Adipocyte (in vitro differentiated cells): ENCODE measurements at places on chromosomes 16 and 17.

- DNase-seq = peak; percentile 85
Observed at GRCh38 chr17:77451245-77451893, 310.6 kb downstream of the SEC14L1 start.

- no peak for DNase-seq
Observed at GRCh38 chr17:2363851-2364762, 26.8 kb downstream of the SGSM2 start.

DNA sequence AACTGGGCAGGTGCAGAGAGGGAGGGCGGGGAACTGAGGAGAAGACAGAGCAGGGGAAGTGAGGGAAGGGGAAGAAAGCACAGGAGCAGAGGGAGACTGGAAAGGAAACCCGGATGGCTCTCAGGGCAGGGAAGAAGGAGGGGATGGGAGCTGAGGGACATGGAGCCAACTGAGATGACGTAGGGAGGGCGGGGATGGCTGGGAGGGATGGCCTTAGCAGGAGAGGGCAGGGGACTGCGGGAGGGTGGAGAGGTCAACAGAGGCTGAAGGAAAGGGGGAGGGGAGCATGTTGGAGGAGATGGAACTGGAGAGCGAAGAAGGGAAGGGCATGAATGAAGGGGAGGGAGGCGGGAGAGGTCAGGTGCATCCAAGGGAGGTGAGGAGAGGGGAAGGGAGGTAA lies 81.9 kb downstream of the KCNJ12 start:
- DNase-seq = no peak

DNA sequence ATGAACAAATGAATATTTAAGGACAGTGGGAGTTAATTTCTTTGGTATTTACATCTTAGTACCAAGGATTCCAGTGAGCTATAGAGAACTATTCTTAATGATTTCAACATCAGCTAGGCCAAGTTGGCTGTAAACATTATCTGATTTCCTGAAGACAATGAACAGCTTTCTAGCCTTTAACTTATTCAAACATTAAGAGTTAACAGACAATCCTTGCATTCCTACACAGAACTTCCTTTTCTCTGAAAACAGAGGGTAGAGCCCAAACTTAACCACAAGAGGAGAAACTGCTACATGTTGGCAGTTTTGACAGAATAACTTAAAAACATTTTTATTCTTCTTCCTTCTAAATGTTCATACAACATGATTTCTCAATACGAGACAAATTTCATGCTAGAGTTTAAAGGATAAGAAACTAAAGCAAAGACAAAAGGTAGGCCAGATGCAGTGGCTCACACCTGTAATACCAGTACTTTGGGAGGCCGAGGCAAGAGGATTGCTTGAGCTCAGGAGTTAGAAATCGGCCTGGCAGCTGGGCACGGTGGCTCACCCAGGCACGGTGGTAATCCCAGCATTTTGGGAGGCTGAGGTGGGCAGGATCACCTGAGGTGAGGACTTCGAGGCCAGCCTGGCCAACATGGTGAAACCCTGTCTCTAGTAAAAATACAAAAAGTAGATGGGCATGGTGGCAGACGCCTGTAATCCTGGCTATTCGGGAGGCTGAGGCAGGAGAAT lies 4.4 kb downstream of the CRLF3 start:
- peak; percentile 50 for DNase-seq

- DNase-seq = peak; percentile 13
Observed at GRCh38 chr17:37605813-37606505, 3.3 kb downstream of the SYNRG start.

GRCh38 chr17:6101706-6102105 lies 31.5 kb downstream of the WSCD1 start:
- DNase-seq = no peak

- DNase-seq = no peak
Observed at GRCh38 chr16:31157136-31157535, 7.3 kb upstream of the PRSS36 start.

DNA sequence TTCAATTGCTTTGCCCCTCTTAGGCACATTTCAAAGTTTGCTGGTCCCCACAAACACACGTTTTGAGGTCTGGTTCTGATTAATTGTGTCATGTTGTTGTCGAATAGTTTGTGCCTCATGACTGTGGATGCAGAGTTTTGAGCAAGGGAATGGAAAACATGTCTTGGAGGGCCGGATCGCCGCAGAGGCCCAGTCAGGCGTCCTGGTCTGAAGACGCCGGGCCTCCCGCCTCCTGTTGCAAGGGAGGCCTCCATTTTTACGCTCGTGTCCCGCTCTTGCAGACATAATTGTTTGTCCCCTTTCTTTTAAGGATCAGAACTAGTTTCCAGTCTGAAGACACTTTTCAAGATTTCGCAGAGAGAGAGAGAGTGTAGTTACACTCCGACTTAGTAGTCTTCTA lies 3.2 kb downstream of the NTN1 start:
- DNase-seq = no peak

GRCh38 chr16:89138843-89139520 lies 32.6 kb upstream of the CDH15 start:
- no peak for DNase-seq

DNA sequence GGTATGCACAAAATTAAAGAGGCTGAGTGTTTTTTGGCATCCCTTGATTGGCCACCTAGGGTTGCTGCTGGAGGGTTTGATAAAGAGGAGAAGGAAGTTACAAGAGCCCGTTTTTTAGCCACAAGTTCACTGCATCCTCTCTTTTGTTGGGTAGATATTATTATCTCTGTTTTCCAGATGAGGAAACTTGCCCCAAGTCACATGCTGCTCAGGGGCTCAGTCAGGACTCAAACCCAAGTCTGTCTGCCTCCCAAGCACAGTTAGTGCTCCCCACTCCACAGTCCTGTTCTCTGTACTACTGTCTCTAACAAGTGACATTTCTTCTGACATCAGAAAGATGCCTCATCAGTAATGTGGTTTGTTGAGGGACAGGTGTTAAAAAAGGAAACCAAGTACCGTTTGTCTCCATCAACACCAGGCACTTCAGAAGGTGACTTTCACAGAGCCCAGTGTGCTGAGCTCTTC lies 1.4 kb downstream of the NT5M start:
- no peak for DNase-seq

- DNase-seq = no peak
Observed at GRCh38 chr16:56869513-56870275, 4.7 kb downstream of the SLC12A3 start.

- peak; percentile 67 for DNase-seq
Observed at GRCh38 chr17:44900894-44901293, 1.6 kb upstream of the EFTUD2 start.

DNA sequence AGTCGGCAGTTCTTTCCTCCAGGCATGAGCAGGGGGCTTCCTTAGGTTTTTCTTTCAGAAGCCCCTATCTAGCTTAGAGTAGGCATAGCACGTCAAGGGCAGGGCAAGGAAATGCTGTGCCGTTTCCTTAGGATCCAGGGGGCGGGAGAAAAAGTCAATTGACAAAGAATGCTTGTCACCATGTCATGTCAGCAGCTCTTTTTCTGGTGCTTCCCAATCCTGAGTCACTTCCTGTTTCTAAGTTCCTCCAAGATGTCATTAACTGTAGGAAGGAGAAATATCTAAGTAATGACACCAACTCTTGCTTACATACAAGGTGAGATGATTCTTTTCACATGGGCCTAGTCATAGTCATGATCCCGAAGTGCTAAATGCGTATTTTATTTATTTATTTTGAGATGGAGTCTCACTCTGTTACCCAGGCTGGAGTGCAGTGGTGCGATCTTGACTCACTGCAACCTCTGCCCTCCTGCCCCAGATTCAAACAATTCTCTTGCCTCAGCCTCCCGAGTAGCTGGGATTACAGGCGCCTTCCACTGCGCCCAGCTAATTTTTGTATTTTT lies 35.2 kb downstream of the GJC1 start:
- peak; percentile 53 for DNase-seq

- DNase-seq = no peak
Observed at GRCh38 chr17:72343911-72344310, 223.1 kb downstream of the SOX9 start.

DNA sequence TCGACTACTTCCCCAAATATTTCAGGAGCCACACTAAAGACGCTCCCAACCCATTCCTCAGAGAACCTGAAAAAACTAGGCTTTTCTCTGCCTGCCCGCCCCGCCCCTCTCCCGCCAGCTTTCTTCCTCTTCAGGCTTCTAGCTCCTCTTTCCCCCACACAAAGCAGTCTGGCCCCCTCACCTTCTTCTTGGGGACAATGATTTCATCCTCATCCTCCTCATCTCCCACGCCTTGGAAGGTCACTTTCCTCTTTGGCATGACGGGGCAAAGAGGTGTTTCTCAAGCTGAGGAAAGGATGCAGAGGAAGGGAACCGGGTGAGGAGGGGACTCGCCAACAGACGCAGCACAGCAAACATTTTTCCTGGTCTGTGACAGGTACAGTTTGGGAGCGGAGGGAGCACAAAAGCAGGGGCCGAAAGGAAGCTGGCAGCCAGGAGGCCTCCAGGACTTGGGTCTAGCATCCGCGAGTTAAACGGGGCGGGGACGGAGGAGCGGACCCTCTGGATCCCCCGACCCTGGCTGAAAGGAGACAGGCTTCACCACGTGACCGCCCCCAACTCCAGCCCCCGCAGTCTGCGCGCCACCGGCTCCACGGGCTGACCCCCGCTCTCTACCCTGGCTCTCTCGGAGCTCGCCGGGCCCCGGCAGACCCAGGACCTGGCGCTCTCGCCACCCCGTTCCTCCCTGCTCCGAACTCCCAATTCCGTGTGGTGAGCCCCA lies 525 bp downstream of the CD2BP2 start:
- DNase-seq = peak; percentile 49

DNA sequence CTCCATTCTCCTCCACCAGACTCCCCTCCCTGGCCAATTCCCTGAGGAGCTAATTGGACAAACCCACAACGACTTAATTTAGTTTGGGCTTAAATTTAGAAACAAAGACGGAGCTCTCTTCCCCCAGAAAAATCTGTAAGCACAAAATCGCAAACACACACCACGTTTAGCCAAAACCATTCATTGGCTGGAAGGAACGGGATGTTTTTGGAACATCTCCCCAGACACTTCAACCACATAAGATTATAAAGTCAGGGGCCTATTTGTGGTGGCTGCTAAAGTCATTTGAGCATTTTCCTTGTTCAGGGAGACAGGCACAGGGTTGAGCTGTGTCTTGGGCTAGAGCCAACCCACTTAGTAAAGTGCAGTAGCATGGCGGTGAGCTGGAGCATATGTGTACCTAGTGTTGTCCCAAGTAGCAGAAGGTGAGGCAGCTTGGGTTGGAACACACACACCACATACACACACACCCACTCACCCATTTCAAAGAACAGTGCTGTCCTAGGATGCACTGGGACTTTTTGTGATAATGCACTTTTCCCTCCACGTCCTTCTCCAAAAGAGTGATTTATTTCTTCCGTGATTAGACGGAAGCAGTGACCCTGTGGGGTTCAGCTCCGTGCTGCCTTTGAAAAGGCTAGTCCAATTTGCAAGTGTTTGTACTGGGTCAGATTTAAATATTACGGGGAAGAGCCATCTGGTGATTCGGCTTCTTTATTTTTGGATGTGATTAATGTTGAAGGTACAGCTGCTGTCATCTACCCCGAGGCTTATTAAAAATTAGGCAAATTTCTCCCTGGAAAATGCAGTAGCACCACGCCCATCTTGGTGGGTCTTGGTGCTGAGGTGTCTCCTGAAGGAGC lies 32.2 kb downstream of the ELAC2 start:
- DNase-seq = no peak

DNA sequence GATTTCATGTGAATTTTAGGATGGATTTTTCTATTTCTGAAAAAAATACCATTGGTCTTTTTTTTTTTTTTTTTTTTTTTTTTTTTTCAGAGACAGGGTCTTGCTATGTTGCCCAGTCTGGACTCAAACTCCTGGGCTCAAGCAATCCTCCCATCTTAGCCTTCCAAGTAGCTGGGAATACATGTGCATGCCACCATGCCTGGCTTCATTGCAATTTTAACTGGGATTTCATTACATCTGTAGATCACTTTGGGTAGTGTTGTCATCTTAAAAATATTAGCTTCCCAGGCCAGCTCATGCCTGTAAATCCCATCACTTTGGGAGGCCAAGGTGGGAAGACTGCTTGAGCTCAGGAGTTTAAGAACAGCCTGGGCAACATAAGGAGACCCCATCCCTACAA lies 54.8 kb downstream of the TOM1L2 start:
- DNase-seq = no peak

DNA sequence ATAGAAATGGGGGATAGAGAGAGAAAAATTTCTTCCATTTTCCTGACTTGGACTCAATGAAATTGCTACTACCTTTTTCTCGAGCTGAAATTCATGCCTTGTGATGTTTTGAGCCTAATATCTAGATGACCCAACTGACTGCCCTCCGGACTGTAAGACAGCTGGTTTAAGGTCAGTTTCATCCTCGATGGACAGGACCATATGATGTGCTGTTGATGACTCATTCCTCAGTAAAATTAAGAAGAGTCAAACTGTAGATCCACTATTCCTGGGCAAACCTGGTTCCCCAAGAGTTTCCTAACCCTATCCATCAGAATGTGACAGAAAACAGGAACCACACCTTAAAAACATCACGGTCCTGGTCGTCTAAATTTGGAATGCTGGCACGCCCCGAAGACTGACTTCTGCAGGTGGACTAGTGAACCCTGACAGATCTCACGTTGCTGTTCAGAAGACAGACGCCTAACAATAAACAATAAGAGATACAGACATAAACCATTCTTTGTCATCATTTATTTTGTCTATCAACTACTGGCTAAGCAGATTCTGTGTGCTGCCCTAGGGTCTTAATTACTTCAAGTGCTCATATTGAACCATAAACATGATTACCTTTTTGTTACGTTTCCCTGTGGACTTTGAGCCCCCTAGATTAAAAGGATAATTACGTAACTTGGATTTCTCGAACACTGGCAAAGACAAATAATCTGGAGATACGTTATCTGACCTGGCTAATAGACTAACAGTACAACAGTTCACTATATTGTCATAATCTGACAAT lies 45.1 kb upstream of the NOS2 start:
- no peak for DNase-seq

DNA sequence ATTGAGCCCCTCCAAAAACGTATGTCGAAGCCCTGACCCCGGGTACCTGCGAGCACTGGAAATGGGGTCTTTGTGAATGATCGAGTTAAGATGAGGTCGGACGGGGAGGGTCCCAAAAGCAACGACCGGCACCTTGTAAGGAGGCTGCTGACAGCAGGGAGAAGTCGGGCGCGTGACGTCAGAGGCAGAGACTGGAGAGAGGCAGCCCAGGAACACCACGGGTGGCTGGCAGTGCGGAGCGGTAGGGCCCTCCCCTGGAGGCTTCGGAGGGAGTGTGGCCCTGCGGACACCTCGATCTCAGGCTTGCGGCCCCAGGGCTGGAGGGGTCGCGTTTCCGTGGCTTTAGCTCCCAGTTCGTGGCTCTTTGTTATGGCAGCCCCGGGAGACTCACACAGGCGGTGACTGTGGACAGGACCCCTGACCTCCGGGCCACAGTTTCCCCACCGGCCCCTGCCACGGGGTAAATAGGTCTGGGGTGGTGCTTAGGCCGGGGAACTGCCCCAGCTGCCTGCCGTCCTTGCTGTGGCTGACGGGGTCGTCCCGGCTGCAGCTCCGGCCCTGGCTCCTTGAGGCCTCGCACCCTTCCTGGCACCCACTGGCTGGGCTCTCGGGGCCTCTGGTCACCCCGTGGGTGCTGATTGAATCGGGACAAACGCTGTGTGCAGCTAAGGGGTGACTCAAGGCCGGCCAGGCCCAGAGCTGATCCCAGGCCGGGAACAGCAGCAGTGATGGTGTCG lies 10.6 kb upstream of the SSTR5 start:
- DNase-seq = no peak
